Thoracic aorta (tissue), 2 donors: ENCODE measurements at places on chromosomes 11 and 22.

DNA sequence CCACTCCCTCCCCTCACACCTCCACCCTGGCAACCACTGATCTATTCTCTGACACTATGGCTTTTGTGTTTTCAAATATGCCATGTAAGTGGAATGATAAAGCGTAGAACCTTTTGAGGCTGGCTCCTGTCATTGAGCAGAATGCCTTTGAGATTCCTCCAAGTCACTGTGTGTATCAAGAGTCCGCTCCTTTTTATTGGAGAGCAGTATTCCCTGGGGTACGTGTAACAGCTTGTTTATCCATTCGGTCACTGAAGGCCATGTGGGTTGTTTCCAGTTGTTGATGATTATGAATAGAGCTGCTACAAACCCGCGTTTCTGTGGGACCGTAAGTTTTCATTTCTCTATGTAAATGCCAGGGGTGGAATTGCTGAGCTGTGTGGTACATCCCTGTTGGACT, 10.3 kb downstream of the TP53I11 start:
- DNase-seq: no peak

DNA sequence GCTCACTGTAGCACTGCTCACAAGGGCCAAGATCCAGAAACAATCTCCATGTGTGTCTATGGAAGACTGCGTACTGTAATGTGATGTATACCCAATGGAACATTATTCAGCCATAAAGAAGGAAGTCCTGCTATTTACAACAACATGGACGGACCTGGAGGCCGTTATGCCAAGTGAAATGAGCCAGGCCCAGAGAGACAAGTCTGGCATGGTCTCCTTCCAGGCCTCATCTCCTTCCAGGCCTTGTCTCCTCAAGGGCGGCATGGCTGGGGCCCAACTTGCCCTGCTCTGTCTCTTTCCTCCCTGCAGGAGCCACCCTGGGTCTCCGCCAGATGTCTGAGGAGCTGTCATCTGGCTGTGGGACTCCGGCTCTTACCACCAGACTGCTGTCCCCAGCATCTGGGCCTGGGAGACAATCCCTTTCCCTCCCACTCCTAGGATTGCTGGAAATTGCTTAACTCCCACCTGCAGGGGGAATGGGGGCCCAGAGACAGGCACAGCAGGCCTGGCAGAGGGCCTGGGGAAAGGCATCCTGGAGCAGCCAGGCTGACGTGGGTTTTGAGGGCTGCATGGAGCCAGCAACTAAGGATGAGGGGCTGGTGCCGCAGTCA, 1326.6 kb downstream of the TBC1D22A start:
- DNase-seq: no peak

- no peak for DNase-seq
These were observed 41.9 kb downstream of the MED15 start for GRCh38 chr22:20549232-20549841.

DNA sequence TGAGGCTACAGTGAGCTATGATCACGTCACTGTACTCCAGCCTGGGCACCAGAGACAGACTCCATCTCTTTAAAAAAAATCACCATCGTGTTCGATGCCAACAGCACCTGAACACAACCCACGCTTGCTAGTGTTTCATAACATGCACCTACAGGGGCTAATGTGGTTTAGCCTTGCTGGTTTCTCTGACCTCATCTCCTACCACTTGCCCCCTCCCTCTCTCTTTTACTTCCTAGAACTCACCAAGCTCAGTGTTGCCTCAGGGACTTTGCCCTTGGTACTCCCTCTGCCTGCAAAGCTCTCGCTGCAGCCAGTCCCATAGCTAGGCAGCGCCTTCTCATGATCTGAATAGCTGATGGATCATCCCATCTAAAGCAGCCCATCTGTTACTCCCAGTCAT, 99.8 kb downstream of the FBXO7 start:
- no peak for DNase-seq

- DNase-seq: no peak
These were observed 6.2 kb downstream of the ROBO4 start for GRCh38 chr11:124891373-124891861.

- DNase-seq: no peak
These were observed 1345.3 kb downstream of the FAM181B start for GRCh38 chr11:81388326-81388725.

GRCh38 chr22:44567846-44568493, 69.9 kb upstream of the RTL6 start:
- no peak for DNase-seq

- DNase-seq: no peak
These were observed 1385.0 kb downstream of the TBC1D22A start for GRCh38 chr22:48147404-48147803.

GRCh38 chr11:76567261-76567660, 103.3 kb downstream of the LRRC32 start:
- DNase-seq: no peak

GRCh38 chr22:32476281-32477195, 1.9 kb downstream of the FBXO7 start:
- no peak for DNase-seq
